ENCODE measurements at places on chromosomes 2 and 18.

DNA sequence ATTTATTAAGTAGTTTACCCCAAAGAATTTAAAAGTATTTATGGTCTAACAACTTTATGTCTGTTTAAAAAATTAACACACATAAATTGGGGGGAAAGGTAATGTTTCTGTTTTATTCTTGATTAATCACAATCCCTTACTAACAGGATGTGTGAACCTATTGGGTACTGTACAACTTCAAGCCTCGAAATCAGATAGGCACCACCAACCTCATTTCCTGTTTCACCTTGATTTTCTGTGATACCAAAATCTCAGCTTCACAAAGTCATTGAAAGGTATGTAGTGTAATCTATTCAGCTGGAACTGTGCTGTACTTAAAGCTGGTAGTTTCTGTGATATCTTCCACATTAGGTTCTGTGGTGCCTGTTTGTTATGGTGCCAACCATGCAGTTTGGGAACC, 4.0 kb downstream of the RNMT start:
- DNase-seq, result no peak

GRCh38 chr2:232857158-232857563, 12.9 kb upstream of the SNORC start:
- no peak for DNase-seq

DNA sequence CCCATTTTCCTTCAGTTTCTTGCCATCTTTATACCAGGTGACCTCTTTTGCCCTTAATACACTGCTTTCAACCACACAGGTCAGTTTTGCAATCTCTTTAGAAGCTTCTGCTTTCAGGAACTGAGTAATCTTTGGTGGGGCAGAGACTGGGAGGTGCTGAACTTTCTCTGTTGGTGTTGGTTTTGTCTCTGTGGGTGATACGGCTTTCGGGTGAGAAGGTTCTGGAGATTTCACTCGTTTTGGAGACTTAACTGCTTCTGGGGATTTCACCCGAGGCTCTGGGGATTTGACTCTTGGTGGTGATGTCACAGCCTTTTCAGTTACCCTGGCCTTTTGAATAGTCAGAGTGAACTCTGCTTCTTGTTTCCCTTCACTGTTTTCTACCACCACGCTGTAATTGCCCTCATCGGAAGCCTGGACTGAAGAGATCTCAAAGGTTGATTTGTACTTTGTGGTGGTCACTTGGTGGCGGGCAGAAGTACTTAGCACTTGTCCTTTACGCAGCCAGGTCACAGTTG, 50.4 kb downstream of the PLEKHA3 start:
- no peak for DNase-seq

DNA sequence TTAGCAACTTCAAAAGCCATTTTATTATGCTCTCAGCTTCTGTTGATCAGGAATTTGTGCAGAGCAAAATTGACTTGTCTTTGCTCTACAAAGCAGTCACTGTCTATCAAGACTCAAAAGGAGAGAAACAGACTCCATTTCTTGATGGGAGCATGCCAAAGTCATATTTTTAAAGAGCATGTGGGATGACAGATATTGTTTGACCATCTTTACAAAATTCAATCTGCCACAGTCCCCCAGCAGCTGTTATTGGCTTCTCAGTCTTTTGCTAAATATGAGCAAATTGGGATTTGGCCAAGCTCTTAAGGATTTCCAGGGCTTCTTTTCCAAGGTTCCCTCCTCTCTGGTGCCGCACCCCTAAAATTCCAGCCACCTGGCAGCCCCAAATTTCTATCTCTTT, 67.9 kb downstream of the TEX51 start:
- DNase-seq, result no peak

DNA sequence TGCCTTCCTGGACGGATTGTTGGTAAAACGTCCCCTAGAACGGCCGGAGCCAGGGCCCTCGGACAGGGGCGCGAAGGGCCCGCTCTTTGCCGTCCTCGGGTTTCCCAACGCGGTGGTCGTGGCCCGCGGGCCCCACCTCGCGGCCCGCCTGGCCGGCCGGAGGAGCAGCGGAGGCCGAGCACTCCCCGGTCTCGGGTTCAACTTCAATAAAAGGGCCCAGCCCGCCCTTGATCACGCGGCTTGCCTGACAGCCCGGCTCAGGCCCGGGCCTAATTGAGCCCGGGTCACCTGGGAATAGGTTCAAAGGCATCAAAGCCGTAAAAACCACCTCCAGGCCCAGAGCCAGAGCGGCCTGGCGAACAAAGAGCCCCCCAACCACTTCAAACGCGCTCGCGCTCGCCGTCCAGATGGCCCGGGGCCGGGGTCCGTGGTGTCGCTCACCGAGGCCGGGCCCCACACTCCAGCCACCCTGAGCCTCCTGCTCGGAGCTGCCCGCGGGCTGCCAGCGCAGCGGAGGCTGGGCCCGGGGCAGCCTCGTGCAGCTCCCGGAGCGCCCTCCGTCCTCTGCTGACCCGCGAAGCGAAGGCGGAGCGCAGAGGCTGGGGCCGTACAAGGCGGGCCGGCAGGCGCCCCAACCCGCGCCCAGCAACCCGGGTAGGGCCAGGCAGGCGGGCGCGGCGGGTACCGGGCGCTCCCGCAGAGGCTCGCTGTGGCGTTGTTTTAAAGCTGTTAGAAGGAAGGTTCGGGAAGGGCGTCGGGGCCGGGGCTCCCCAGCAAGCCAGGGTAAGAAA, 1.1 kb upstream of the TWIST2 start:
- DNase-seq, result no peak

- DNase-seq, result no peak
Observed at GRCh38 chr18:22964722-22965121, 31.6 kb downstream of the RBBP8 start.

- DNase-seq, result no peak
Observed at GRCh38 chr18:22613058-22613690, 195.5 kb upstream of the CTAGE1 start.

DNA sequence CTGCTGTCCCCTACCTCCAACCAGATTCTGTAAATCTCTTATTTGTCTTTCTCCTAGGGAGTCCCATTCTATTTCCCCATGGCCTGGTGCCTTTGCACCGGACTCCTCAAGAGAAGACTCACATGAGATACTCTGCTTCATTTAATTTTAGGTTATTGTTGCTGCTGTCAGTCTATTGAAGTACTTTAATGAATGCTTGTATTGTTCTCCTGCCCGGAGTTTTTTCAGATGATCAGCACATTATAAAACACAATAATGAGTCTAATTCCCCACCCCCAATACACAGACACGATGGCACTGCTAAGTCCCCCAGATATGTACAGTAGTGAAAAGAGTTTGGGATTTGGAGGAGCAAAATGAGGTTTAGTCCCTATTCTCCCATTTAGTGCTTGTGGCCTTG, 58.9 kb downstream of the HAUS1 start:
- DNase-seq, result no peak

GRCh38 chr2:165371356-165371755, 98.1 kb upstream of the CSRNP3 start:
- no peak for DNase-seq

- DNase-seq, result no peak
Observed at GRCh38 chr2:162086904-162087303, 12.9 kb upstream of the DPP4 start.

DNA sequence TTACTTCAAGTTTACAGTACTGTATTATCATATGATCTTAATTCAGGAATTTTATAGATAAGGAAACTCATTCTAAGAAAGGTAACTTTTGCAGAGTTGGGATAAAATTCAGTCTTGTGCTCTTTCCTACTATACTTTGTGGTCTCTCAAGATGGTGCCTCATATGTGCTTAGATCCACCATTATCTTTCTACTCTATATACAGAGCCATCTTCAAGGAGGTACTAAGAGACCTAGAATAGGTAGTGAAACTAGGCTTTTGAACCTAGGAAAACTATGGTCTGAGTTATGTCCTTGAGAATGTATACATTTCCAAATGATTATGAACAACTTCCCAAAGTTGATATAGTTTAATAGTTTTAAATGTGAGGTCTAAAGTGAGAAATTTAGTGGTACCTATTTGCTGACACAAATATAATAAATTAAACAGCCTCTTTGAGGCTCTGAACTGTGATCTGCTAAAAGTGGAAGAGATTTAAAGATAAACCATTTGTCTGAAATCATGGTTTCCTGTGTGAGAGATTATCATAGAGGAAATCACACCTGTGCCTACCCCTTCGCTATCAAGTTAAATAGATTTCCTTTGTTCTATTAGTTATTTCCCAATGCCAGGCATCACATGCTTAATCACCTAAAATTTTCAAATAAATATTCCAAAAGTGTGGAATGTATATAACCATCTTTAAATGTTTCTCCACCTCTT, 27.2 kb downstream of the ACAA2 start:
- no peak for DNase-seq

DNA sequence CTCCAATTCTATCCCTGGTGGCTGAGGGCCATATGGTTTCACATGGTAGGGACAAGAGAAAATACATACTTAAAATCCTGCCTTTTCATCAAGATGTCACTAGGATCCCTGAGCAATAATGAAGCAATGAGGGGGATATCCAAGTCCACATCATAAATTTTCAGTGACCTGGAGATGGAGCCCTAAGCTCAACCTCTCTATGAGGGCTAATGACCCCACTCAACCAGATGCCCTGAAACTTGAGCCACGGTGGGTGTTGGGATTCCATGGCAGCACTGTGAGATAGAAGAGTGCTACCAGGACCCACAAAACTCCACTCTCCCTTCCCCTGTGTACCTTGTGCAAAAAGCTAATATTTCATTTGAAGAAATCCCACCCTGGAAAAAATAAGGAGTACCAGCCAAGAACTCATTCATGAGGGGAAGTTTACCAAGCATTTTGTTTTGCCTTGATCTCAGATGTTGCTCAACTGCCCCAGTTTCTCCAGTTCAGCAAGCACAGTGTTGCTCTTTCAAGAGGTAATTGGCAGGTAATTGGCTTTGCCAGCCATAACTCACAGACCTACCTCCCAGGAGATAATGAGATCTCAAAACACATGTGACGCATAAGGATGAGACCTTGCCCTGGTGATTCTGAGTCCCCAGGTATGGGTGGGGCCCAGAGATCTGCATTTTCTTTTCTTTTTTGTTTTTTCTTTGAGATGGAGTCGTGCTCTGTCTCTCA, 51.0 kb upstream of the TTC39C start:
- no peak for DNase-seq

DNA sequence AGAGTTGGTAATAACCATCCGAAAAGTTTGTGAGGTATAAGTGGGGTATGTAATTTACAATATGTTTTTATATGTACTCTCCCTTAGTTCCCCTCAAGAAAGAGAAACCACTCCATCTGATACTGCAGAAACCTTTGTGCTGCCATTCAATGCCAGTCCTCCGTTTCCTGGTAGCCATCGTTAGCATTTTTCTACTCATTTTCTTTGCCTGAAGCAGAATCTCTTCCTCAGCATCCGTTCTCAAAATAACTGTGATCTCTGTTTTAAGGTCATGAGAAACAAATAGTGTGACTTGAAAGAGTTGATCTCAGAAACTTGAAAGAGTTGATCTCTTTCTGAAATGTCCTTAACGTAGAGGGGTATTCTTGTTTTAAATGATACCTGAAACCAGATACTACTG, 996 bp downstream of the PTCD3 start:
- peak; percentile 26 for DNase-seq

DNA sequence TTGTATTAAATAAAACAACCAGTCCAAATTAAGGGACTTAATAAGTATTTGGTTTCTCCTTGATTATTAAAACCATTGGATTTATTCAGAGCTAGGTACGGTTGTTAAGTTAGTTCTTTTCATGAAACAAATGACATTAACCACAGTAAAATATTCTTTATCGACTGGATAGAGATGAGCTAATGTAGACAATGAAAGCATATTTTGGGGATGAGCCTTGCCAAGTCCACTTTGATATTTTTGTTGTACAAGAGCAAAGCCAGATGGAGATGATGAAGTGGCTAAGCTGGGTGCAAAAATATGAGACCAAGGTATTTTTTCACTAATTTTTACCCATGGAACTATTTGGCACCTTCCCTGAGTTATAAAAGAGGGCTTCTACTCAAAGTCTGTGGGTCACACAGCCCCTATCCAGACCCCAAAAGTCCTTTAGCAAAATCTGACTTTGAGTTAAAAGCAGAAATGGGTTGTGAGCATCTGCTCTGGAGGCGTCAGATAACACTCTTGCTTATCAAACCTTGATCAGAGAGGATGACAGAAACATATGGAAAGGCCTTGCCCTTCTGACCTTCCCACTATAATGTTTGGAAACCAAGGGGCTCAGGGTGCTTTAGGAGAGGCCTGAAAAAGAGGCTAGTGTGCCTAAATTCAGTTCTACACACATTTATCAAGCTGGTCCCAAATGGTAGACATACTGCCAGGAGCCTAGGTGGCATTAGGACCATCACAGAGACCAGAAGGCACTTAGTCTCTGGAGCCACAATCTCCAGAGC, 456.8 kb downstream of the MTX2 start:
- no peak for DNase-seq

GRCh38 chr2:133675-134593, 87.6 kb upstream of the FAM110C start:
- no peak for DNase-seq

Measured in kidney capillary endothelial cell (primary cell).